ENCODE measurements at places on chromosomes 12 and 14.

- no peak for DNase-seq
These were observed 2.6 kb downstream of the RNASE1 start for GRCh38 chr14:20799892-20800544.

DNA sequence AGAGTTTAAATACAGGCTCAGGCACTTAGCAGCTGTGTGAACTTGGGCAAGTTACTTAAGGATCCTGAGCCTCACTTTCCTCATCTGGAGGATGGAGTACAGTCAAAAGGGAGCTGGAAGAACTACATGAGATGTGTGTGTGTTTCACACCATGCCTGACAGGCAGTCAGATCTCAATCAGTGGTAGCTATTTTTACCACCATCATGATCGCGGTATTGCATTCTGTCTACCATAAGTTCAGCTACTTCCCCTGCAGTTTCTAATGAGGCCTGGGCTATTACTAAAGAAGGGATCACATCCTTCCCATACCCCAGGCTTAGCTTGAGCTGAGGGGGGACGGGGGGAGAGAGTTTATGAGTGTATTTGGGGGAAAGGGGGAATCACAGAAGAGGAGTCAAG, 7.0 kb downstream of the AQP6 start:
- no peak for DNase-seq

DNA sequence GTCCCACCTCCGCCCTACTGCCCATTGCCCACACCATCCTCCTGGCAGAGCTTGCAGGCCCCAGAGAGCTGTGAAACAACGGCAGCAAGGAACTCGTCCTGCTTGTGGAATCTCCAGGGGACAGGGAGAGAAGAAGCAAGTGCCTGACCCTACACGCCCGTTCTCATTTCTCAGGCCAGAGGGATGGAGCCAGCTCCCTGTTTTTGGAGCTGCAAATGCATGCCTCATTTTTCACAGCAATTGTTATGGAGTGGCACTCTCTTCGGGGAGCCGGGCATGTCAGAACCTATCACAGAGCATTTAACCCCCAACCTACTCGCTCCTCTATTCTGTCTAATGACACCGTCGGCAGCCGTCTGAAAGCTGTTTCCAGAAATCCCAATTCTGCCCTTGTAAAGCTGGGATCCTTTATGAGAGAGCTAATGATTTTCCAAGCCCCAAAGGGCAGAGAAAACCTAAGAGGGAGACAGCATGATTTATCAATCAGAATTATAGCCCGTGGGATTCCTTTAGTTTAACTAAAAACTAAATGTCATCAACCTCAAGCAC, 222.3 kb upstream of the NOS1 start:
- DNase-seq, result no peak

DNA sequence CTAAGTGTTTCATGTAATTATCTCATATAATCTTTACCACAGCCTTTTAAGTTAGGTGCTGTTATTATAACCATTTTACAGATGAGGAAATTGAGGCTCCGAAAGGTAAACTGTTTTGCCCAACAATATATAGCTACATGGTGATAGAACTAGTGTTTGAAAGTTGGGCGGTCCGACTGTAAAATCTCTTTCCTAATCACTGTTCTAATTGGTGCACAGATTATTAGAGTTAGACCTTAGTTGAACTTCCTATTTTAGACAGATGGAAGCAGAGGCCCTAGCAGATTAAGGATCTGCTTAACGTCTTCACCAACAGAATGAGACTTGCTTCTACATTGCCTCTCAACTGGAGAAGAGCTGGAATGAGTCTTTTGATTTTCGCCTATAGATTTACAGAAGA, 30.0 kb upstream of the DUSP6 start:
- no peak for DNase-seq

DNA sequence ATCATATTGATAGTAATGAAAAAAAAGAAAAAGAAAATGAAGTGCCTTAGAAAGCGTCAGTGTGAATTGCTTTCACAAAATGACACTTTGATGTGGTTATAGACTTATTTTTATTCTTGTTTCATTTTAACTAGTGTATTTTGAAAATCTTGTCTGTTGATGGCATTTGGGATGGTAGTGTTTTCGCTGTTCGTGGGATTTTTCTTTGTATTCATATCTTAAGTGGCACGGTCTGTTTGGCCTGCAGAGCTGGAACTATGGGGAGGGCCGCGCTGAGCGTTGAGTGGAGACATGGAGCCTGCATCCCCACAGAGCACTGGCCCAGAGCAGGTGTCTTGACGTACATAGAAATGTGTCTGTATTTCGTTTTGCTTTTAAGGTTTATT, 61.6 kb downstream of the WDR20 start:
- no peak for DNase-seq

- DNase-seq, result no peak
These were observed 267.1 kb downstream of the LRFN5 start for GRCh38 chr14:41873686-41874317.

Measured in NK-92 treated with Interleukin-12 subunit alpha and Interleukin-12 subunit beta, amount 100 ng/mL, for 24 hours (cell line).